ENCODE measurements at places on chromosomes 3 and 15.

DNA sequence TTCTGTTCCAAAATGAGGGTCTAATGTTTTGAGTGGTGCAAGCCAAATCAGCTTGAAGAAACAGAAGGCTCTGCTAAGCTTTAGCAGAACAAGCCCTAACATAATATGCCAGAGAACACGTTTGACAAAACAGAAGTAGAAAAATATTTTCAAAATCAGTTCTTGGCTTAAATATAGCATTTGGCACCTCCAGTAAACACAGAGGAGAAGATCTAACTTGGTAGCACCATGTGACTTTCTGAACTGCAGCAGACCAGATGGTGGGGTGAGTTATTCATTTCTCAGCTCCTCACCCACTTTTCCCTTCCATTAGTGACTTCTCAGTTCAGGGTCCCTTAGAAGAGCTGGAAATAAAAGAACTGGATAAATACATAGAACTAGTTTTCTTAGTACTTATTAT, 395.8 kb downstream of the MAGI1 start:
- no peak for DNase-seq

DNA sequence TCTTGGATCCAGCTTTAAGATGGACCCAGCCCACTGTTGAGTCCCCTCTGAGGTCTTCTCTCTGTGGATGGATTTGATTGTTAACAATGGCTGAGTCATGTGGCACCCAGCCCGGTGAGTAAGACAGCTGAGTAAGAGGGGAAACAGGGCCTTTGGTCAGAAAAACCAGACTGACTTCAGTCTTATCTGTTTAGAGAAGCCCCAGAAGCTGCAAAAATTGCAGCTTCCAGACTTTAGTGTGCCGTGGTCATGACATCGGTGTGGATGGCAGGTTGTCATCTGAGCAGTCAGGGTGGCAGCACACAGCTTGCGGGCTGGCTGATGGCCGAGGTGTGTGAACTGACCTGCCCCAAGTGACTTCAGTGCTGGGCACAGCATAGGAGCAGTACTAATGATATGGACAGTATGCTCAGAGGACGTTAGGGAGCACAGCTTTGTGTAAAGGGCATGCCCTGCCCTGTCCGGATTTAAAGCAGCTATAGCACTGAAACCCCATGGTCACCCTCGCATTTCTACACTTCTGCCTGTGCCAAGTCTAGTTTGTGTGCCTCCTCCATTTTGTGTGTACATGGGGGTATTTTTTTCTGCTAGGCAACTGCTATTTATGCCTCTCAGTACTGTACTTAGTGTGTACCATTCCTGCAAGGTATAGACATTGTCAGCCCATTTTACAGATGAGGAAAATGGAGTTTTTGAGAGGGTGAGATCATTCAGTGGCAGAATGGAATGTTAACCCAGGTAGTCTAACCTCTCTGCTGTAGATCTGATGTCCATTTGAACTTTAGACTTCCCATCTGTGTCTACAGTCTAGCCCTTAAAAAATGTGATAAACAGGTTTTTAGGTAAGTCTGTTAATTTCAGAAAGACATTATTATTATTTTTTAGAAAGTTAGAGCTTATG, 44.4 kb downstream of the FLNB start:
- DNase-seq = peak; percentile 44

DNA sequence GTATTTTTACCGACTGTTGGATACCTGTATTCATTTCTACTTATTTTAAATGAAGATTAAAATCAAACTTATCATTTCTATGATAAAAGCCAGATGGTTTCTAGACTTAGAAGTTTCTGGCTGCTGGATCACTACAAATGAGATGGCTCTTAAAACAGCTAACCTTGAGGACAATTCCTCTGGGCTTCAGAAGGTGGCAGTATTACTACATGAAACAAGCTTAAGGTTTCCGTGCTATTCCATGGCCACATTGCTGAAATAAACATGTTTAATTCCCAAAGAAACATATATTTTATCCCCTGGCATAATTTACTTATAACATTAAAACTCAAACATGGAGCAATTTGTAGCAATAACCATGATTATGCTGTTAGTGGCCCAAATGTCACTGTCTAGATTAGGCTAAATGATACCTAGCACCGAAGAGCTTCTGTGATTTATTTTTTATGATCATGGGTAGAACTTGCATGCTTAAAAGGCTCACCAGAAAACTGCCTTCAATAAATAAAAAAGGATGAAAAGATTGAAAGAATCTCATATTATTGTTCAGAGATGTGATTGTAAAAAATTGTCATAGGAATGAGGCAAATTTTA, 204.0 kb upstream of the NANOGP8 start:
- peak; percentile 85 for DNase-seq

GRCh38 chr3:94258851-94259250, 196.0 kb downstream of the NSUN3 start:
- DNase-seq = no peak

- DNase-seq = no peak
Observed at GRCh38 chr15:28112101-28112760, 13.1 kb upstream of the OCA2 start.

DNA sequence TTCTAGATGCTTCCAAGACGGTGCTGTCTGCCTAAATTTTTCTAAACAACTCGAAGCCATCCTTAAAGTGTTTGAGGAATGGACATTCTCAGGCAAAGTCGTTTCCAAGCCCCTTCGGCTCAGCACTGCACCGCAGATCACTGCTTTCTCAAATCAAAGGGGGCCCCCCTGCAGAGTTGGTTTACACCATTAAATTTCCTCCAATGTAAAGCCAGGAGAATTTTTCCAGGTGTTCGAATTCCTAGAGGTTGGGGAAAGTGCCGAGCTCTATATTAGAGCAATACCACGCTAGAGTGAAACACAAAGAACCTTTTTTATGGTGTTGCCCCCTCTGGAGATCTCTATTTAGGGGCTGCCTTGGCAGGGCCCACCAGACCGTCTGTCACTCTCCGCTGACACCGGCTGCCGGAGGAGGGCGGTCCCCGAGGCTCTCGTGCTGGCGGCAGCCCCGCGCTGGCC, 277.9 kb upstream of the NR2F2 start:
- DNase-seq = peak; percentile 56

DNA sequence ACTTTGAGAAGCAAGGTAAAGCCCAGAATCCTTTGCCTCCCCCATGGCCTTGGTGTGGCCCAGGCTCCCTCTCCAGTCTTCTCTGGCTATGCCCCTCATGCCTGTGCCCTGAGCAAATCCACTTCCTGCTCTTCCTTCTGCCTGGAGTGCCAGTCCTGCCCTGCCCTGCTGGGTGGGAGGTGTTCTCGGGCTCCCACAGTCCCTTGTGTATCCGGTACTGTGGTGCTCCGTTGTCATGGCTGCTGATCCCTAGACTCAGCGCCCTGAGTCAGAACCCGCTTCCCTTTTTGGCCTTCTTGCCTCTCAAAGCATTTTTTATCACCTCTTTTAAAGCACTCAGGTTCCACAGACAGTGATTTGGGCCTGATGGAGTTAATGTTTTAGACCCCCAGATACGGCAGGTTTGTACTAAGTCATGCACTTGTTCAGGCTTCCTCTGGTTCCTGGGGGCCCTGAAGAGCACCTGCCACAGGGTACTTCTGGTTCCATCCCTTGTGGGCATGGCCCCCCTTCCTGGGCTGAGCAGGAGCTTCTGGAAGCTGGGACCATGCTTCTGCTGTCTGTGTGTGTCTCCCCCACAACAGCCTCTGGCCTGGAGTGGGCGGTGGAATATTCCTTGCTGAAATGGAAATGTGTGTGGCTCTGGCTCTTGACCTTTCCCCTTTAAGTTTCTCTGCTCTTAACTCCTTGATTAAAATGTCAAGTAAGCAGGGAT, 29.6 kb upstream of the ADAMTS7 start:
- DNase-seq = no peak

DNA sequence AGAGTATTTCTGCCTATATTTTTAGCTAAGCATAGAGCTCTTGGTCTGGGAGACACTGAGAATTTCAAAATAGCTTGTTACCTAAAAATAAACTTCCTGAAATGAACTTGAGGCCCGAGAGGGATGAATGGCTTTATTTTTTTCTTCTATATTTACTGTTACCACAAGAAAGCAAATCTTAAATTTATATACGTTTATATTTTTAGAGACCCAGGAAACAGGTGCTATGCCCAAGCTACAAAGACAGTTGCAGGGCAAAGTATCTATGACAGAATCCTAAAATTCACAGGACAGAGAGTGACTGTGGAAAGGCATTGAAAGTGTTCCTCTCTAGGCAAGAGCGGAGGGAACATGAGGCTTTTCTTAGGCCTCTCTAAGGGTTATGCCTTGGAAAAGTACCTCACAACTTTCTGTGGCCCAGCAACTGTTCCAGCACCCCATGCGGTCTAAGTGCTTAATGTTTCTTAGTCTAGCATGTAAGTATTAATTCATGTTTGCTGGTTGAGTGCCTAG, 36.5 kb downstream of the TGFBR2 start:
- DNase-seq = no peak

DNA sequence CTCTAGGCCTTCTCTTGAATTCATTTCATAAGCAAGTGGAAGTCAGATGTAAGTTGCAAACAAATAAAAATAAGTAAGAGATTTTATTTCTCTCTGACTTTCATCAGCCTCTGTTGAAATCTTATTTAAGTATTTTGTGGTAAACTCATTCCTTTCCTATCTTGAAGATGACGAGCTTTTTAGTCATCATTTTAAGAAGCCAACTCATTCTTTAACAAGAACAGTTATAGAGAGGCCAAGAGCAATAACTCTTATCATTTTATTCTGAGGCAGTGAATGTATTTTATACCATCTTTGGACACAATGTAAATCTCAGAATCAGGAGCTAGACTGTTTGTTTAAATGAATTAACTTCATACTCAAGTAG, 147.5 kb upstream of the MBNL1 start:
- no peak for DNase-seq

- peak; percentile 15 for DNase-seq
Observed at GRCh38 chr3:36364260-36364659, 16.0 kb upstream of the STAC start.

DNA sequence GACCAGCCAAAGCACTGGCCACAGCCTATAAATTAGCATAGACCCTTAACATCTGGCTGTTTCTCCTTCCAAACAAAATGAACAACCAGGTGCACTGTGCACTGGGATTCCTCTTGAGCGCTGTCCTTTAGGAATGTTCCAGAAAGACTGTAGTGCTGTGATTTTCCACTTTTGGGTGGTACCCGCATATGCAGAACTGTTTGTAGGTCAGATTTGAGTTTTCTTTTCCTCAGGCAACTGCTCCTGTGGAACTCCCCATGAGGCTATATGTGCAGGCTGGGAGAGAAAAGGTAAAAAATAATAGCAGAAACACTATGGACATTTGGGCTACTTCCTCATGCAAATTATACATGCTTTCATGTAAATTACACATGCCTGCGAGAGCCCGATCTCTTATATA, 139.1 kb downstream of the CHST2 start:
- no peak for DNase-seq

DNA sequence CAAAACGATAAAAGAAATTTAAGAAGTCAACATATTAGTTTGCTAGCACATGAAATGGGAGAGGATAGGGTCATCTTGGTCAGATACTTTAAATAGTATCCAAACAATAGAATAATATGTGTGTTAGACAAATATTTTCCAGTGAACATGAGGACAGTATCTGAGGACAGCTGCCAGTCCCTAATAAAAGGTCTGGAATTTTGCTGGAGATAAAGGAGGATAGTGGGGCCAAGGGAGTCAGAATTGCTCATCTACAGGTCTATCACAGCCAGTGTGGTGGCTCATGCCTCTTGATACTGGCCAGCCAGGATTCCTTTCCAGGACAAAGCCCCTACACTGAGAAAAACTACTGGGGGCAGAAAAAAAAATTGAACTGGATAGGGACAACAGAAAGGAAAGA, 74.0 kb downstream of the HERC1 start:
- DNase-seq = no peak

DNA sequence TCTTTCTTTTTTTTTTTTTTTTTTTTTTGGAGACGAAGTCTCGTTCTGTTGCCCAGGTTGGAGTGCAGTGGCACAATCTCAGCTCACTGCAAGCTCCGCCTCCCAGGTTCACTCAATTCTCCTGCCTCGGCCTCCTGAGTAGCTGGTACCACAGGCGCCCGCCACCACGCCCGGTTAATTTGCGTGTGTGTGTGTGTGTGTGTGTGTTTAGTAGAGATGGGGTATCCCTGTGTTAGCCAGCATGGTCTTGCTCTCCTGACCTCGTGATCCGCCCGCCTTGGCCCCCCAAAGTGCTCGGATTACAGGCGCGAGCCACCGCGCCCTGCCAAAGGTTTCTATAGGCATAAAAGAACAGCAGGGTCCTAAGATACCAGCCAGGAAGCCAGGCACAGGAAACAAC, 261.0 kb upstream of the CCDC54 start:
- no peak for DNase-seq

DNA sequence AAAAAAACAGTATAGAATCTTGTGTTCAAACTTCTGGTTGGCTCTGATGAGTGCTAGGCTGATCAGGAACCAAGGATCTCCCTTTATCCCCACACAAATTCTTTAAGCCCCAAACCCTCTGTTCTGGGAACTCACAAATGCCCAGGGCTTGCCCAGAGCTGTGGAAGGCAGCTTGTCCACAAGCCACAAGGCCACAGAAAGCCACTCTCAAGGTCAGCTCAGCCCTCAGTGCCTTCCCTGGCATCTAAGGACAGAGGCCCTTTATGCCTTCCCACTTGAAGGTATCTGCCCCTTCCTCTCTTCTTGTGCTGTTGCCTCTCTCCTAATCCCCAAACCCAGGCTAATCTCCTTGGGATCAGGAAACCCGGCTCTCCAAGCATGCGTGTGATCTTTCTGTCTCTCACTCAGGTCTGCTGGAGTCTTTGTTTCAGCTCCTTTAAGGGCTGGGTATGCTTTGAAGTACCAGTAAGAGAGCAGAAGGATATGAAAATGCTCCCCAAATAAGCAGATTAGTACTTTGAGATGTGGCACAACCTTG, 145.0 kb upstream of the TRIM42 start:
- DNase-seq = no peak

GRCh38 chr3:15367059-15367458, 34.7 kb upstream of the SH3BP5 start:
- no peak for DNase-seq

GRCh38 chr15:70378126-70379031, 280.7 kb upstream of the TLE3 start:
- DNase-seq = no peak

- DNase-seq = no peak
Observed at GRCh38 chr3:129016720-129017483, 15.8 kb downstream of the EFCC1 start.
